Stimulated activated CD8-positive, alpha-beta memory T cell treated with anti-CD3 and anti-CD28 coated beads, Interleukin-4, amount 100 ng/mL, for 4 hours (primary cell): ENCODE measurements at places on chromosomes 7 and 10.
A peak's percentile ranks its signal among the peaks of the same experiment; 100 is the strongest.

- no peak for DNase-seq
Observed at GRCh38 chr10:52649511-52649910, 123.1 kb downstream of the MBL2 start.

DNA sequence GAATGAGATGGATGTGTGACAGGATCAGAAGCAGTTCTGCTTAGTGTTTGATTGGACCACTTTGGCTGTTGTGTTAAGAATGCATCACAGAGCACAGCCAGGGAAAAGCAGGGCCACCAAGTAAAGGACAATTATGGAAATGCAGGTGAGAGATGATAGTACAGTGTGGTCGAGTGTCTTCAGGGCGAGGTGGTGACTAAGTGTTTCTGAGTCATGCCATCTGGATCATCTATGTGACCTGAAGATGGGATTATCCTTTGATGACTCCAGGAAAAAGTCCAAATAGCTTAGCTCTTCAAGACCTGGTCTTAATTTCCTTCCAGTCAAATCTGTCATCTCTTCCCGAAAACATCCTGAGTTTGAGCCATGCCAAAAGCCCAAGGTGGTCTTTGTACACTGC, 523.2 kb upstream of the IGFBP3 start:
- DNase-seq = no peak

- no peak for DNase-seq
Observed at GRCh38 chr10:1022413-1022812, 3.2 kb downstream of the IDI2 start.

- no peak for DNase-seq
Observed at GRCh38 chr10:133318494-133319127, 9.9 kb downstream of the ZNF511 start.

DNA sequence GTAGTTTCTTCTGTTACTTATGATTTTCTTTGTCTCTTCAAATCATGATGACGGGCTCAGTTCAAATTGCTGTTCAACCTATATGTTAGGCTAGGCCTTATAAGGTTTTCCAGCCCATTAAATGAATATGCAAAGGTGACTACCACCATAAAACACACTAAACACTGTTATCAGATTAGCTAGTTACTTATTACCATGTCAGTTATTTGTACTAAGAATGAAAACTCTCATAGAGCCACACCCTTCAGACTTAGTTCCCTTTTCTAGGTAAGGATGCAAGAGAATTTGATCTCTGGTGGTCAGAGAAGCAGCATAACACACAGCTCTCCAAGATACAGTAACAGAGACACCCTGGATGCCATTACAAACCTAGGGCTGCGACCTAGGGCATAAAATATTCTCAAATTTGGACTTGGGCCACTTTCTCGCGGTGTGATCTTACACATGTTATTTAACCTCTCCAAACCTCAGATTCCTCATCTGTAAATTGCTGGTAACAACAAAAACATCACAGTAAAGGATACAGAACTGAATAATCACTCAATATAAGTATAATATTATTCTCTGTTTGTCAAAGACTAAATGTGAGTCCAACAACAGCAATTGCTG, 35.6 kb downstream of the ANKMY2 start:
- no peak for DNase-seq

DNA sequence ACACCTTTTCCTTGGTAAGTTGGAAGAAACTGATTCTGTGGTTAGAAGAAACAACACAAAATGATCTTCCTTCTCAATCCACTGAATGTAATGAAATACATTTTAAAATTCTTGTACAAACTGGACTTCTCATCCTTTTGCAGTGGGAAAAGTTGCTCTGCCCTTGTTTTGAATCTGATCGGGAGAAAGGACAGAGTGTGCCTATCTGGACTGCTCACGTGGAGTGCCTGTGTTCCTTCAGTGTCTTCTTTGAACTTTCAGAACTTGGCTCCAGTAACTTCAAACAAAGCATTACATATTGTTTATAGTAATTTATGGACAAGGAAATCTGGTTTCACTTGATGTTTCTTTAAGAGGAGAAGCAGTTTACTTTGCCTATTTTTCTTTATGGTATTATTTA, 17.1 kb downstream of the SLC26A3 start:
- no peak for DNase-seq

- DNase-seq = no peak
Observed at GRCh38 chr7:69849268-69849667, 251.0 kb downstream of the AUTS2 start.

GRCh38 chr7:19403691-19404090, 258.5 kb upstream of the FERD3L start:
- DNase-seq = no peak

DNA sequence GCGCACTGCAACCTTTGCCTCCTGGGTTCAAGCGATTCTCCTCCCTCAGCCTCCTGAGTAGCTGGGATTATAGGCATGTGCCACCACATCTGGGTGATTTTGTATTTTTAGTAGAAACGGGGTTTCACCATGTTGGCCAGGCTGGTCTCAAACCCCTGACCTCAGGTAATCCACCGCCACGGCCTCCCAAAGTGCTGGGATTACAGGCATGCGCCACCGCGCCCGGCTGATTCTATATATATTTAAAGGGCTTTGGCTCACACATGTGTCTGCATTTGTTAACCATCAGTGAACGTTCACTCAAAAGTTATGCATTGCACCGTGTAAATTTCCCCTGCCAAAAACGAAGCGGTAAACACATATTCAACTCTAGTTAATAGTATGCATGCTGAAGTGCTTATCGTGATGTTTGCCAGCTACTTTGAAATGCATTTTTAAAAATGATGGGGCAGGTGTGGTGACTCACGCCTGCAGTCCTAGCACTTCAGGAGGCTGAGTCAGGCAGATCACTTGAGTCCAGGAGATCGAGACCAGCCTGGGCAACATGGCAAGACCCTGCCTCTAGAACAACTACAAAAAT, 17.7 kb upstream of the WIPI2 start:
- DNase-seq = no peak

GRCh38 chr10:13787015-13787421, 200.3 kb downstream of the PRPF18 start:
- DNase-seq = peak; percentile 48

DNA sequence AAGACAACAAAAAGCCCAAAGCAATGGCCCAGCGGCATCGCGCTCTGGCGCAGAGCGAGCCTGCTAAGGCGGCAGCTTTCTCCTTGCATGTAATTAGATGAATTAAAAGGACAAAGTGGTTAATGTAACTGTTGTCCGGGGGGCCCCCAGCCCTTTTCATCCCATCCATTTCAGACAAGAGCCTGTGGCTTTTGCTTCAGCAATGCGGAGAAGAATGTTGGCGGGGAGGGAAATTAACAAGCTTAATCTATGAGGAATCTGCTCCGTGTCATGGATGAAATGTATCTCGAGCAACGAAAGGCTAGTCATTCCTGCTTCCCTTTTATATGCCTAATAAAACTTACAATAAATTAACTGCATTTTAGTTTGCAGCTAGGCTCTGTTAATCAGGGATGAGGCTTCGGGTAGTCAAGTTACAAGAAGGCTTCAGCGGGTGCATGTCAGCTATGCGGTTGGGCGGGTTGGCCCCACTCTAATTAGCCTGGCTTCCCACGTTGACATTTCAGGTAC, 203.3 kb downstream of the BUB3 start:
- DNase-seq = no peak

DNA sequence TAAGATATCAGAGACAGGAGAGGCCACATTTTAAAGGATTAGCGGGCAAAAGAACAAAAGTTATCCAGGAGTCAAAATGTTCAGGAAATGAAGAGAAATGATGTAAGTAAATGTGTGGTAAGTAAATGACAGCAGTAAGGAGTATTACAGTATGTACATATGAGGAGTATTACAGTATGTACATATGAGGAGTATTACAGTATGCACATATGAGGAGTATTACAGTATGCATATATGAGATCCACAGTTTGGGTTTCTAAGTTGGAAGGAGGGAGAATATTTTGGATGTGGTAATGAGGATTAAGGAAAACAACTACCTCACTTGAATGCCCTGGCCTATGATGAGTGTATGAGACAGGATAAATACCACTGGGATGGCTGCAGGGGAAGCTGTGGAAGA, 192.4 kb upstream of the DGKB start:
- DNase-seq = no peak

DNA sequence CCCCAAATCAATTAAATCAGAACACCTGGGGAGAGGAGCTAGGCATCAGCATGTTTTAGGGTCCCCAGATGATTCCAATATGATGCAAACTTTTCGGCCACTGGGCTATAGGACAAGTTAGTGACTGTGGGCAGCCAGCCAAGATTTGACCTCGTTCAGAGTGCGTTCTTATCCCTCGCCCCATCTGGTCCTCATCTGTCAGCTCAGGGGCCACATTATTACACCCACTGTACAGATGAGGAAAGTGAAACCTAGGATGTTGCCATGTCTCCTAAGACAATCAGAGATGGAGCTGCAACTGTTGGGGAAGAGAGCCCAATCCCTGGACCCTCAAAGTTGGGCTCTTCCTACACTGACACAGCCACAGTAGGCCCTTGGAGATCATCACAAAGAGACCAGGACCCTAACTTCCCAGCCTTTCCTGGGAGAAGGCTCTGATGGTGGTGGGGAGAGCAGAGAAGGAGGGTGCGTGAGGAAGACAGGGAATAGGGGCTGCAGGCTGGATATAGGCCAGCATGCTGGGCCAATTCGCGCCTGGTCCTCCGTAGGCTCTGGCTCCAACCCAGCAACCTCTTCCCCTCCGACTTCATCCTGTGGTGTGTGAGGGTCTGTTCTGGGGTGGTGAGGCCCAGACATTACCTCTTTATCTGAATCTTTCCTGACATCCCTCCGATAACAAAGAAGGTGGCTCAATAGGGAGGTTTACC, 109.4 kb upstream of the ZMIZ1 start:
- no peak for DNase-seq

DNA sequence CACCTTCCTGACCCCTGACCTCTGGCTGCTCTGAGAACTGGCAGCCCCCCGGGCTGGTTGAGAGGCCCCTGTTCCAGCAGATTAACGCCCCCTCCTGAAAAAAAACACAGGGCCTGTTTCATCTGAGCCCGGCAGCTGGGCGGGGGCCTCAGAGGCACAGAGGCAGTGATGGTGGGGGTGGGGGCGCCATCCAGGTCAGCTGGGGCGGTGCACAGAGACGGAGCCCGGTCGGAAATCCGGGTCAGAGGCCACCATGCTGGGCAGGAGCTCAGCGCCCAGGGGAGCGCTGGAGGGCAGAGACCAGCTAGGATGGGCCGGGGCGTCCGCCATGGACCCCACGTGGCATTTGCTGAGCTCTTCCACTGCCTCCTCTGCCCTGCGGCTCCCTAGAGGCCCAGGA, 68.0 kb downstream of the UNCX start:
- DNase-seq = no peak

DNA sequence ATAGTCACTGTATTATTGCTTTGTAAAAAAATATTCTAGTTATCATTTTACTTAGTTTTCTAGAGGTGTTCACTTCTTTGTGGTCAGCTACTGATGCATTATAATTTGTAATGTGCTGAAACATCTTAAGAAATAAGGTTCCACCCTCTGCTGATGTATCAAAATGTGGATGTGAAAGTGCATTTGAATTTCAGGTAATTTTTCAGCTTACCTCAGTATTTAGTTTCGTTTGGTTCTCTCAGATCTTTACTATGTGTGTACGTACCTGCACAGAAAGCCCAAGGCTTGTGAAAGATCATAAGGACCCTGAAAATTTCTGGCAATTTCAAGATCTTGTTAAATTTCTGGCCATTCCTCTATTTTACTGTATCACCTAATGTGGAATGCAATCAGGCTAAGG, 542.3 kb upstream of the TPK1 start:
- no peak for DNase-seq

DNA sequence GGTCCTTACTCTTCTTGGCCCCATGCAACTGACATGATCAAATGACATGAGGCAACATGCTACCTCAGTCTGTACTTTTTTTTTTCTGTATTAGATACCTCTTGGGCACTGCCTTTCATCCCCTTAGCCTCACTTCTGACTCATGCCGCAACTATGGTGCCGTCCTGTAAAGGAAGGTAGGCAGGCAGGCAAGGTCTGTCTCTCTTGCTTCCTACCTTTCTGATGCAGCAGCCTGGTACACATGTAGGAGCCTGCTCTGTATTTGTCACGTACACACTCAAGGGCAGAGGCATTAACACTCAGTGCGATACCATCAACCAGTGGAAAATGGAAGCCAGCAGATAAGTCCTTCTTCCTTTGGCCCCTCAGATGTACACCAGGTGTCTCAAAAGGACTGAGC, 146.7 kb downstream of the ATE1 start:
- no peak for DNase-seq

- DNase-seq = no peak
Observed at GRCh38 chr7:90660819-90661218, 64.7 kb downstream of the CDK14 start.

- no peak for DNase-seq
Observed at GRCh38 chr10:133421336-133422222, 2.8 kb downstream of the SPRN start.

GRCh38 chr7:157355784-157356511, 19.1 kb downstream of the DNAJB6 start:
- no peak for DNase-seq

- no peak for DNase-seq
Observed at GRCh38 chr10:55449981-55450380, 649.0 kb upstream of the PCDH15 start.

GRCh38 chr7:157271315-157271990, 65.4 kb upstream of the DNAJB6 start:
- no peak for DNase-seq
